Left lung (tissue), 14 donors: ENCODE measurements at places on chromosomes 13 and 19. TPM values are rescaled to one million over a fixed set of nuclear protein-coding genes. Genes with fewer than 3 reads are reported as not detected.

HS6ST3 gene
- 0.15 TPM for total RNA-seq

GRIN2D gene
- total RNA-seq = 0.94 TPM

KLK6 gene
- total RNA-seq = not detected

SIAH3 gene
- total RNA-seq = not detected

ADAT3 gene
- total RNA-seq = 9.4 TPM

DNM2 gene
- 268 TPM for total RNA-seq

TNFSF13B gene
- 20.1 TPM for total RNA-seq

PSG3 gene
- total RNA-seq = not detected

CEACAM8 gene
- 2.6 TPM for total RNA-seq

SIGLEC11 gene
- total RNA-seq = 4.9 TPM

SERPINE3 gene
- not detected for total RNA-seq

OR7D2 gene
- 0.10 TPM for total RNA-seq

S1PR4 gene
- total RNA-seq = 9.3 TPM

POGLUT2 gene
- total RNA-seq = 13.8 TPM

CEACAM21 gene
- 4.8 TPM for total RNA-seq

FUT3 gene
- total RNA-seq = 25.2 TPM

WDR88 gene
- not detected for total RNA-seq

B3GNT3 gene
- 2.1 TPM for total RNA-seq

NLRP5 gene
- total RNA-seq = not detected

LCP1 gene
- 401 TPM for total RNA-seq

BCAM gene
- total RNA-seq = 389 TPM

ZNF536 gene
- 0.50 TPM for total RNA-seq

TPGS1 gene
- 18.2 TPM for total RNA-seq

MAP2K2 gene
- total RNA-seq = 129 TPM
